ENCODE measurements at places on chromosomes 7 and 10.
A peak's percentile ranks its signal among the peaks of the same experiment; 100 is the strongest.

DNA sequence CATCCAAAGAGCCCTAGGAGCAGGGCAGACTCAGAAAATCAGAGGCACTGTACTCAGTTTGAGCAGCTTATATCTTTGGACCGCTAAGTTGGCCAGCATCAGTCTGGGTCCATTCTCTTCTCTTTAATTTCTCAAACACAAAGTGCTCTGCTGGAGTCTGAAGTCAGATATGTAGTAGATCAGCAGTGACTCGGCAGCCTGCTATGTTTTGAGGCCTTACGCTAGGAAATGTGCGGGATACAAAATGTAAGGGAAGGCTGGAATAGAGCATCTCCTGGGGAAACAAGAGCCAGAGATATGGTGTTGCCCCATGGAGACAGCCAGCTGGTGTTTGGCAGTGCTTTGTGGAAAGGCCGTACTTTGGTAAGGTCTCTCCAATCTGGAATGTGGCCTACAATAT, 60.6 kb upstream of the VKORC1L1 start:
- DNase-seq = no peak

DNA sequence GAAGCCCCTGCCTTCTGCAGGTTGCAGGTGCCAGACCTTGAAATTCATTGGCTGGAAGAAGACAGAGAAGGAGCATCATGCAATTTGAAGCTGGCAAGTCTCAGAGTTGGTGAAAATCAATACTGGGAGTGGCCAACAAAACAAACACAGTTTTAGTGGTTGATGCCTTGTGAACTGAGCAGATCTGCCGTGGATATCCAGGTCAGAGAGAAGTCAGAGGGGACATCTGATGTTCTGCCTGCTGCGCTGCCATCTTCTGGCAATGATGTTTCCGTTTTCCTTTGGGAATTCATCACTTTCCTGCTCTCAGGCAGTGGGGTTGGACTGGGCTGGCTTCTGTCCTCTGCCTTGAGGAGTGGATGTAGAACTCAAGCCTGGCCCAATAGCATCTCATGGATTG, 132.0 kb downstream of the RPS24 start:
- no peak for DNase-seq

- DNase-seq = no peak
Measured at GRCh38 chr10:126592901-126593300, 77.6 kb downstream of the C10orf90 start.

- no peak for DNase-seq
Measured at GRCh38 chr7:155217634-155218033, 80.0 kb upstream of the INSIG1 start.

GRCh38 chr7:29150856-29151255, 4.5 kb upstream of the CPVL start:
- DNase-seq = no peak

DNA sequence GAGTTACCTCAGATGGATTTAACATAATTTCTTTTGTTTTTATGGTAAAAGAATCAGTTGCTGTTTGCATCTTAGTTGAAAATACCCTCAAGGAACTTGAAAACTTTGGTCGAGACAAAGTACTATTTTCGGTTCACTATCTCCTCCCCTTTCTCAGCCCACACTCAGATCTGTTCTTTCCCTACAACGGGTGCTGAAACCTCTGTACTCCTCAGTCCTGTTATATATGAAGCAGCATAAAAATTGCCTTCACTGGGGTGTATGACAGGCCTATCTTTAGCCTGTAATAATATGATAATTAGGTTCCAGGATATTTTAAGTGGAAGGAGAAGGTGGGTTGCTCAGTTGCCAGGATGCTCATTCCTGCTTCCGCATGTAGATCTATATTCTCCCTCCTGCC, 105.2 kb upstream of the NOBOX start:
- no peak for DNase-seq

DNA sequence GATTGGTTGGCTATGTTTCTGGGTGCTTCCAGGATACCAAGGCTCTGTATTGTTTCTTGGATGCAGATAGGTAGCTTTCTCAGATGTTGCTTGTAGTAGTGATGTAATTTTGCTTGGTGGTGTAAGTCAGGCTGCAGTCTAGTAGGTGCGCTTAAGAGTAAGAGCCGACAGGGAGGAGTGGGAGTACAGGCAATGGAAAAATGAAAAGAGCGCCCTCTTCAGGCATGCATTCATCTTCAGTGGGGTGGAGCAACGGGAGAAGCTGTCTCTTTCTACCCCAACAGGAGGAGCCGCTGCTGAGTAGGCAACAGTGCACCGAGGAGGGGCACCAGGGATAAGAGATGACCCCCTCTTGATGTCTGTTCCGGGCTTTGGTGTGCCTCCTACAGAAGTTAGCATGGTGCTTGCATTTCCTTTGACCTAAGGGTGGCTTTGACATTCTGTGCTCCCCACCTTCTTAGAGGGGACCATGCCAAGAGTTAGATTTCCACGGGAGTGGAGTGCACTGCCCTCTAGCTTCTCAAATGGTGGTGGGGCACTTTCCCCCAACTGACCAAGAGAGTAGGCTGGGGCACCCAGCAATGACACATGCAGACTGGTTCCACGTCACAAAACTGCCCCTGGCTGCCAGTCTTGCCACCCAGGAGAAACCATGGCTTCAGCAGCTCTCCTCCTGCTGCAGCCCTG, 56.1 kb downstream of the ZNF783 start:
- no peak for DNase-seq

- no peak for DNase-seq
Measured at GRCh38 chr10:4623757-4624420, 202.1 kb upstream of the AKR1E2 start.

GRCh38 chr10:75712242-75712880, 280.9 kb downstream of the LRMDA start:
- DNase-seq = no peak

GRCh38 chr10:22560096-22560912, 154.1 kb downstream of the PIP4K2A start:
- no peak for DNase-seq

- no peak for DNase-seq
Measured at GRCh38 chr7:123692471-123692877, 36.8 kb downstream of the LMOD2 start.

- DNase-seq = no peak
Measured at GRCh38 chr7:100372256-100372655, 1.0 kb upstream of the PILRA start.

DNA sequence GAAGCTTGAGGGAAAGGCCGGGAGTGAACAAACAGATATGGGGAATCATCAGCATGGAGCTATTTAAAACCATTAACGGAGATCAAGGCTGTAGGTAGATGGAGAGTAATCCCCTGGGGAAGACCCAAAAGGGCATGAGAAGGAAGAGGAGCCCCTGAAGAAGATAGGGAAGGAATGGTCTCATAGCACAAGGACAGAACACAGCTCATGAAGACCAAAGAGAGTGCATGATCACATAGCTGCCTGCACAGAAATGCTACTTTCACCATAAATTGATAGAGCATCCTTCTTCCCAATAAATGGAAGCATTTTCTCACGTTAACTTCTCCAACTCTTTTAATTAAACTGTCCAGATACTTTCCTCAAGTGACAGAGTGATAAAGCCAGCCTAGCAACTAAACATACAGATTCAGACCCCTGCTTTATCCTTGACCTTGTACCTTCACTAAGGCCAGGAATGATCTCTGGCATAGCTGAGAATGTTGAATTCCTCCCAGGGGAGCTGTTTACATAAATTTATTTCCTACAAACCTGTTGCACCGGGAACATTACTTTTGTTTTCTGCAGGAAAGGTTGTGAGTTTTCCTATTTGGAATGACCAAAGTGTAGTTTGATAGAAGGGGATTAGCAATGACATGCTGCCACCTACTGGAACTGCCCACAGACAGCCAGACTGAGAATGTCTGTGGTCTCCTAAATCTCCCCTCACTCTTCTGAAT, 110.8 kb upstream of the LRGUK start:
- DNase-seq = peak; percentile 1

DNA sequence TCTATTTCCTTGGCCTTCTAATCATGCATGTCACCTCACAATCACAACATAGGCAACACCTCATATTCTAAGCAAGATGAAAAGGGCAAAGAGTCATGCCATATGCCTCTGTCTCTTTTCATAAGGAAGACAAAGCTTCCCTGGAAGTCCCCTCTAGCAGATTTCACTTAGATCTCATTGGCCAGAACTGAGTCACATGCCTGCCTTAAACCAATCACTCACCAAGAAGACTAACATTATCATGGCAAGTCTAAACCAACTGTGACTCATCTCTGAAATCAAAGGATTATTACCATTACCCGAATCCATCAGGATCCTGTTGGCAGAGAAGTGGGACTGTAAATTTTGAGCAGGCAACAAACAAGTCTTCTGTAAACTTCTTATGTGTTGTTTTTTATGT, 27.8 kb downstream of the CAV1 start:
- DNase-seq = no peak

DNA sequence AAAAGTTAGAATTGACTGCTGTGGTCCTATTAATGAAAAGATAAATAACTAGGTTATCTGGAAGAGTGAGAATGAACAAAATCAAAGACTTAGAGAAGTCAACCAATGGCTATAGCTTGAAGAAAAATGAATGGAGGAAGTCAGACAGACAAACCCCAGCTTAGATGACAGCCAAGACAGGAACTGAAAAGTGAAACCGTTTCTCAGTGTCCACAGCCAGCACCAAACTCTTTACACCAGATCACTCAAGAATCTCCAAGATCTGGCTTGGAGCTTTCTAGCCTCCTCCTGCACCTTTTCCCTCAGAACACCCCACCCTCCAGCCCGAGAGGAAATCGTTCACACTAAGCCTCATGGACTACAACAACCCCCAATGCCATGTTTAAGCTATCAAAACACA, 167.0 kb downstream of the SFMBT2 start:
- no peak for DNase-seq

DNA sequence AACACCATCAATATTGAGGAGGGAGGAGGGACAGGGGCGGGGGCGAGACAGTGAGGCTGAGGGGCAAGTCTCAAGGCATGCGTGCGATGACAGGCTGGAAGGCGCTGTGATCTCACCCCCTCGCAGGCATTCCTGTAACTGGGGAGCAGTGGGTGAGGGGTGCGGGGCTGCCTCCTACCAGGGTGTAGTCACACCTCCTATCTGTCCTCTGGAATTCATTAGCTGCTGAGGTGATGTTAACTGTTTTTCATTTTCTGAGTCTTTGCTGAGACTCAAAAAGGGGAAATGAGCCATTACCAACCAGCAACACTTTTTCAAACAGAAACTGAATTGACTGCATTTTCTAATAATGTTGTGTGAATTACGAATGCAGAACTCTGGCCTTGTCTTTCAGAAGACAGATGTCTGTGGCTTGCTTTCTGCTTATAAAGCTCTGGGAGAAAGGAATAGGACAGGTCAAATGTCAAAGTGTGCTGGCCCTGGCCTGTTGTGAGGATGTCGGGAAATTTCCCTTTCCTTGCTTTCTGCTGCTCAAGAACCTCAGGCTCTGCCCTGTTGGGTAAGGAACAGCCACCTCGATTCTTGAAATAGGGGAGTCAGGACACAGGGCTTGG, 23.7 kb upstream of the CDH23 start:
- no peak for DNase-seq

GRCh38 chr10:124323806-124324205, 94.9 kb downstream of the OAT start:
- DNase-seq = no peak

GRCh38 chr7:47088329-47089067, 493.4 kb downstream of the TNS3 start:
- DNase-seq = peak; percentile 22

DNA sequence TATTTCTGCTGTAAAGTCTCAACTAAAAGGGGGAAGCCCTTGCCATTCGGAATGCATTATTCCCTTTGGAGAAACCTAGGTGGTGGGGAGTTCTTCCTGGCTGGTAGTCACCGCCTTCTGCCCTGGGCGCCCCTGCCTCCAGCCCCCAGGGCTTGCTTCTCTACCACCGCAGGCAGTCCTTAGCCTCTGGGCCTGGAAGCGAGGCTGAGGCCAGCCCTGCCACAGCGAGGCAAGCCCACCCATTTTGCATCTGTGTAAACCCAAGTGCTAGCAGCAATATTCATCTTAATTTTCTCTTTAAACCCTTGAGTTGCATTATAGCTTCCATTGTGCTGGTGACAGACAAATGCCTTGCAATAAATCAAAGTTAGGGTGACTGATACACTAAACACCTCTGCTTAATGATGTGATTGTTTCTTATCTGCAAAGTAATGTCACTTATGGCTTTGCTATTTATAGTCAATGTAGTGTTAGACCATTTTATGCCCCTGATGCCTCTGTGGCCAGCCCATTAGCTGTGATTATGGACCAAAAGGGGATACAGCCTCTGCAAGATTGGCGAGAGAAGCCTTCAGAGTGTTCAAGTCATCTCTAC, 26.2 kb upstream of the MGMT start:
- DNase-seq = no peak

DNA sequence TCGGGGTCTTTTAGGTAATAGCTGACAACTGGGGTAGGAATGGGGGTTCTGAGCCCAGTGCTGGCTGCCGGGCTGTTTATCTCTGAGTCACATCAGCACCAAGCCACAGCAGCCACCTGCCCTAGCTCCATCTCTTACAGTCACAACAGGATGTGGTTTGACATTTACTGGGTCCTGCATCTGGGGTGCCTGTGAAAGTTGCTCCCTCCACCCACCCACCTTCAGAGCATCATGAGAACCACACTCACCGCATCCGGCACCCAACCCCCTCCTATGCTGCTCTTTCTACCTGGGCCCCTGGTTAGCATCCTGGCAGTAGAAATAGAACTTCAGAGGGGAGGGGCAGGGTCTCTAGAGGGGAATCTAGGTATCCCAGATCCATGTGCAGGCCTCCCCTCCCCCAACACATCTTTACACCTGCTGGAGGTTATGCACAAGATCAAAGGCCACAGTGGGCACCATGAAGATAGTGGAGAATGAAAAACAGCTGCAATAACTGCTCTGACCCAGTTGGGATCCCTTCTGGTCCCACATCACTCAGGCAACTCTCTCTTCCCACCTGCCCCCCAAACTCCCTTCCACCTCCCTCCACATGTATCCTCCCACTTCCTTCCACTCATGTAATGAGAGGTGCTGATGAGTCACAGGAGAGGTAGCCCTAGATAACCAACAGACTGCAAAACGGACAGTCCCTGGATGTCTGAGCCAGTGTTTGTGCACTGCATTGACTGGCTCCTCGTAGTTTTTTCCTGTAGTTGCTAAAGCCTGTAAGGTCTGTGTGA, 38.2 kb downstream of the PRSS2 start:
- DNase-seq = no peak

GRCh38 chr10:117175215-117175900, 21.9 kb upstream of the KCNK18 start:
- no peak for DNase-seq

DNA sequence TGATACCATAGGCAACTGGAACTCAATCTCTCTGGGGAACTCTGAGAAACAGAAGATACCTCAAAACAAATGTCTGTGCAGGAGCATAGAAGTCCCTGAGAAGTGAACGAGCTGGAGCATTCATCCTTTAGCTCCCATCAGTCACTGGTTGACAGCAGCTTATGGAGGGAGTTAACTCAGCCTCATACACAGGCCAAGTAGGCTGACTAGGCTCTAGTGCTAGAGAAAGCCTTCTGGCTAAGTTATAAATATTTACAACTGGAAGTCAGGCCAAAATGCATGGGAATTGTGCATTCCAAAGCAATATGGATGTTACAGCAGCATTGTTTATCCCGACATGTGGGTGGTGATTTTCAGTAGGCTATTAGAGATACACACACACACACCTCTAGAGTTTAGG, 66.5 kb downstream of the ANK3 start:
- DNase-seq = no peak
